Neural crest cell (in vitro differentiated cells): ENCODE measurements at places on chromosomes 1 and 21.

DNA sequence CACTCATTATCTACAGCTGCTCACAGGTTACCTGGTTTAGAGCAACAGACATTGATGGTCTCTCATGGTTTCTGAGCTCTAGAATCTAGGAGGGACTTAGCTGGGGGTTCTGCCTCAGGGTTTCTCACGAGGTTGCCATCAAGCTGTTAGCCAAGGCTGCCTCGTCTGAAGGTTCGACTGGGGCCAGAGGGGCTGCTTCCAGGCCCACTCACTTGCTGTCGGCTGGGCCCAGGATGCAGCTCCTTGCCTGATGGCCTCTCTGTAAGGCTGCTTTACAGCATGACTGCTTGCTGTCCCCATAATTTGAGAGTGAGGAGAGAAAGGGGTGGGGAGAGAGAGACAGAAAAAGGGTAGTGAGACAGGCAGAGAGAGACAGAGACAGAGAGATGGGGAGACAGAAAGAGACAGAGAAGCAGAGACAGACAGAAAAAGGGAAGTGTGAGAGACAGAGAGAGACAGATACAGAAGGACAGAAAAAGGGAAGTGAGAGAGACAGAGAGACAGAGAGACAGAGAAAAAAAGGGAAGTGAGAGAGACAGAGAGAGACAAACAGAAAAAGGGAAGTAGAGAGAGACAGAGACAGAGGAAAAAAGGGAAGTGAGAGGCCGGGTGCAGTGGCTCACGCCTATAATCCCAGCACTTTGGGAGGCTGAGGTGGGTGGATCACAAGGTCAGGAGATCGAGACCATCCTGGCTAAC lies 106.8 kb upstream of the C1orf174 start:
- DNase-seq, result no peak

DNA sequence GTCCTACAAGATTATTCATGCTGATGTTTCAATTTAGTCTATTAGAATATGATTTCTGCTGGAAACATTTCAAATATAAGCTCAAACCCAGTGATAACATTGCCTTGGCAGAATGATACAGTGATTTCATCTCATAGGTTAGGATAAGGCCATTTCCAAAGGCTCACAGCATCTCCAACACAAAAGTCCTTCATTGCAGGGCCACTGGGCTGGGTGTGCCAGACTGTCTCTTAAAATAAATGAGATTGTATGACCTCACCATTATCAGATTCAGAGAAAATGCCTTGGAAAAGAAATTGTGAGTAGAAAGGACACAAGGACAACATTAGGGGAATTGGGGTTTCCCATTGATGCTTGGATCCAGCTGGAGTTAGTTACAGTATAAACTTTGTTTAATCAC lies 30.4 kb downstream of the NGF start:
- no peak for DNase-seq

GRCh38 chr1:147273409-147274336 lies 31.2 kb downstream of the CHD1L start:
- peak; percentile 22 for DNase-seq

- DNase-seq, result no peak
These were observed 64.5 kb downstream of the RPAP2 start for GRCh38 chr1:92363401-92363800.

DNA sequence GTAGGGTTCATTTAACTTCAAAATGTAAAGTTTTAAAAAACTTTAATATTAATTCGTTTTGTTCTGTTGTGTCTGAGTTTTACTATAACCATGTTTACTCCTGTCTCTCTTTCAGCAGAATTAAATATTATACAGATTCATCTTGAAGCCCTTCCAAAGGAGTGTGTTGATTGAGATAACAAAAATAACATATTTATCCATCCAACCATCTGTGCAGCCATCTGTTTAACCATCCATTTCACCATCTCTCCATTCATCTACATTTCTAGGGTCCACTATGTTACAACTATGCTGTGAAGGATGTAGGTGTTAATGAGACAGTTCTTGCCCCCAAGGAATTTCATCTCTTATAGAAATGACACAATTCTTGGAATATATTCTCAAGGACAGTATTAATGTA lies 36.0 kb upstream of the GNG12 start:
- DNase-seq, result no peak

DNA sequence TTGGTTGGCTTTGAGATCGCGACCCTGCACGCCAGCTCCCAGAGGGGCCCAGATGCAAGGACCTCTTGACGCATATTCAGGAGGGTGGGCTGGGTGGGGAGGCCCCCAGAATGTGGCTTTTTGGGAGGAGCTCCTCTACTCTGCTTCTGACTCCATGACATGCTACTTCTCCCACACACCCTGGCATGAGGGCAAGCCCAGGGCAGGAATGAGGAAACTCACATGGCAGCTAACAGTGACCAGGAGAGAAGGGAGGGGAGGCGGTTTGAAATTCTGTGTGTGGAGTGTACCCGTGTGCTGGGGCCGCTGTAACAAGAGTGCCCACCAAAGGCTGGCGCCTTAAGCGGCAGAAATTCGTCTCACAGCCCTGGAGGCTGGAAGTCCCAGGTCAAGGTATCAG lies 61.3 kb upstream of the GPR153 start:
- DNase-seq, result no peak

DNA sequence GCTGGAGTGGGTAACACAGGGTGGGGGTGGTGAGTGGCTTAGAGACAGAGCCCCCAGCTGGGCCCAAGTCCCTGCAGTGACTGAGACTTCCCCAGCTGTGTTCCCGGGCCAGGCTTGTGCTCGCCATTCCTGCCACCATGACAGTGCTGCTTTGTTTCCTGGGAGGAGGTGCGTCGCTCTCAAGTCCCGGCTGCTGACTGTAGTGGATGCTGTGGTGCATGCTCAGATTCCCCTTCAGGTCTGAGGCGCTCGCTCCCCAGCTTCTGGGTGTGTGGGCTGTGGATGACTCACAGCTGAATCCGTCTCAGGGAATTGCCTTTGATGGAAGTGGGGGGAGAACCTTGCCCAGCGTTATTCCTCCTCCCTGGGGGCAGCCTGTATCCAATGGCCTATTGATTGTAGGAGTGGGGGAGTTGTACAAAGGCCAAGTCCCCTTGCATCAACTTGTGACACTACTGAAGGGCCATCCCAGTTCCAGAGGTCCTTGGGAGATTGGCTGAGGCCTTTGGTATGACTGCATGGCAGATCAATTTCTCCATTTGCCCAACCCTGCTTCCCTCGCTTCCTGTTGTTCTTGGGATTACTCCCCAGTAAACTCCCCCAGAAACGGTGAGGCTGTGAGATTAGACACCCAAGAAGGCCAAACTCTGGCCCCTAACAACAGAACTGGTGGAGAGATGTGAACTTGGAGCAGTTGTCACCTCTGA lies 17.8 kb upstream of the POU3F1 start:
- peak; percentile 45 for DNase-seq

- peak; percentile 47 for DNase-seq
These were observed 414.0 kb downstream of the PRDM2 start for GRCh38 chr1:14113841-14114567.

DNA sequence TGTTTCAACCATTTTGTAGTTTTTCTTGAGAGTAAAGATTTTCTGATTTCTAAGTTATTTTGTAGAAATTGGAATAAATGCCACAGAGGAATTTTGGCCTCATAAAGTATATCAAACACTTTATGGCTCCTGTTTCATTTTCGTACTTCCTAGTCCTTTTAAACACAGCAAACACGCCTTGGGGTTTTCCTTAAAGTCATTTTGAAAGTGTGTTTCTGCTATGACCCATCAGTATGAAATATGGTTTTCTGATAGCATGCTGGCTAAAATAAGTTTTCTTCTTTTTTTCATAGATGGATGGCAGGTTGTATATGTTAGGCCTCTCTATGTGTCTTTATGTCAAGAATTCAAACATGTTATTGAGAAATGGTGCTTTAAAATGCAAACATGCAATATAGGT lies 940.1 kb upstream of the TMPRSS15 start:
- DNase-seq, result no peak

GRCh38 chr1:26694638-26695355 lies 1.0 kb upstream of the ARID1A start:
- no peak for DNase-seq

GRCh38 chr1:41479000-41479807 lies 5.3 kb downstream of the EDN2 start:
- no peak for DNase-seq

GRCh38 chr1:205028924-205029323 lies 14.1 kb upstream of the CNTN2 start:
- no peak for DNase-seq

- no peak for DNase-seq
These were observed 2.9 kb downstream of the EGLN1 start for GRCh38 chr1:231419147-231419546.

GRCh38 chr1:55314740-55315139 lies 99.6 kb upstream of the USP24 start:
- DNase-seq, result no peak

DNA sequence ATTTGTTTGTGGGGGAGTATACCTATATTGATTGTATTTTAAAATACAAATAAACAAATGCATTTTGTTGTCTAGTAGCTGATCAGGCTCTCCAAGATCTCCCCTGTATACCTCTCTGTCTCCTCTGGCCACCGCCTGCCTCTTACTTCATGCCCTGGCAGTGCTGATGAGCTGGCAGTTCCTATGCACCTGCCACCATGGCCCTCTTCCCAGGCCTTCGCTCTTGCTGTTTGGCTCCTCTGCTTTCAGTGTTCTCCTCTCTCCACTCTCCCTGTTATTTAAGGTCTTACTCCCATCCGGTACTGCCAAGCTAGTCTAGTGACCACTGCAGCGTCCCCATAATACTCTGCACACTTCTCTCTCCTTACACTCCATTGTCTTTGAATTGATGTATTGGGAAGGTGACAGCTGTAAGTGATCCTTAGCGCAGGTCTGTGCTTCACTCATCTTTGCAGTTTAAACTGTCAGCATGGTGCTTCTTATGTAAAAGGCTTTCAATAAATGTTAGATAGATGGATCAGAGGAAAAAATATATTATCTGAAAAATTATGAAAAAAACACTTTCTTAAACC lies 88.1 kb upstream of the ATP1A1 start:
- no peak for DNase-seq

DNA sequence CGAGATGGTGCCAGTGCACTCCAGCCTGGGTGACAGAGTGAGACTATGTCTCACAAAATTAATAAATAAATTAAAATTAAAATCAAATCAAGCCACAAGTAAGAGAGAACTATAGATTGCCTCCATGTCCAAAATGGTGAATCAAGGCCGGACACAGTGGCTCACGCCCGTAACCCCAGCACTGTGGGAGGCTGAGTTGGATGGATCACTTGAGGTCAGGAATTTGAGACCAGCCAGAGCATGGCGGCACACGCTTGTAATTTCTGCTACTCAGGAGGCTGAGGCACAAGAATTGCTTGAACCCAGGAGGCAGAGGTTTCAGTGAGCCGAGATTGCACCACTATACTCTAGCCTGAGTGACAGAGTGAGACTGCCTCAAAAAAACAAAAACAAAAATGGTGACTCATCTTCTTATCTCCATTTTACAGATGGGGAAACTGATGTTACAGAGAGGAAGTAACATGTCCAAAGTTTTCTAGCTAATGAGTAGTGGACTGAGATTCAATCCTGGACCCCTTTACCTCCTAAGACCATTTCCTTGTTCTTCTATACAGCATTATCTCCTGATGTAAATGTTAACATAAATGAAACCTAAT lies 99.0 kb upstream of the HNRNPU start:
- DNase-seq, result no peak

- DNase-seq, result no peak
These were observed 44.2 kb downstream of the SMYD2 start for GRCh38 chr1:214324896-214325800.

DNA sequence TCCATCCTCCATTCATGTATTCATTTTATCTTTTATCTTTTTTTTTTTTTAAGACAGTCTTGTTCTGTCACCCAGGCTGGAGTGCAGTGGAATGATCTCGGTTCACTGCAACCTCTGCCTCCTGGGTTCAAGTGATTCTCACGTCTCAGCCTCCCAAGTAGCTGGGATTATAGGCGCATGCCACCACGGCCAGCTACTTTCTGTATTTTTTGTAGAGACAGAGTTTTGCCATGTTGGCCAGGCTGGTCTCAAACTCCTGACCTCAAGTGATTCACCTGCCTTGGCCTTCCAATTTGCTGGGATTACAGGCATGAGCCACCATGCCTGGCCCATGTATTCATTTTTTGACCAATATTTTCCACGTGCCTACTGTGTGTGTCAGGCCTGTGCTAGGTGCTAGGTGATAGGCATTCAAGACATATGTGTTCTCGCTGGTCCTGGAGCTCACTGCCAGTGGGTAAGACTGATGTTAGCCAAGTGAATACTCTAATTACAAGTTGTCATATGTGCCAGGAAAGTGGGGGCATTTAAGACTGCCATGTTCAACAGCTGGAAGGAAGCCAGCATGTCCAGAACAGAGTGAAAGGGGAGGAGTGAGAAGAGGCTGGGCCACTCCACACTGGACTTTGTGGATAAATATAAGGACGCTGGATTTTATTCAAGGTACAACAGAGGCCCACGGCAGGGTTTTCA lies 5.3 kb upstream of the CELSR2 start:
- DNase-seq, result no peak

DNA sequence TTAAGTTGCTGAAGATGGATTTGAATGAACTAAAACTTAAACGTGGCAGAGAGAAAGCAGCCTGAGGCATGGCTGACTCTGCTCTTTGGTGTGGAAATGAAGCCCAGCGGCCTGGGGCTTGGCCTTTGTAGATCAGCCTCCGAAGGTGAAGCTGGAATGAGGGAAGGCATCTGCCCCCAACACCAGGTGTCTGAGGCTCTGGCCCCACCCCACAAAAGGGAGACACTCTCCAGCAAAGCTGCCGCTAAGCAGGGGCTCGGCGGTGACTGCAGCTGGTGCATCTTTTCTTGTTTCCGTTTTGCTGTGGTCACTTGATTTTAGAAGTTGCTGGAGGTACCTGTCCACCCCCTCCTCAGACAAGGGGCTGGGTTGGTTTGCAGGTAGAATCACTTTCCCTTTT lies 38.2 kb upstream of the NID1 start:
- DNase-seq, result no peak

DNA sequence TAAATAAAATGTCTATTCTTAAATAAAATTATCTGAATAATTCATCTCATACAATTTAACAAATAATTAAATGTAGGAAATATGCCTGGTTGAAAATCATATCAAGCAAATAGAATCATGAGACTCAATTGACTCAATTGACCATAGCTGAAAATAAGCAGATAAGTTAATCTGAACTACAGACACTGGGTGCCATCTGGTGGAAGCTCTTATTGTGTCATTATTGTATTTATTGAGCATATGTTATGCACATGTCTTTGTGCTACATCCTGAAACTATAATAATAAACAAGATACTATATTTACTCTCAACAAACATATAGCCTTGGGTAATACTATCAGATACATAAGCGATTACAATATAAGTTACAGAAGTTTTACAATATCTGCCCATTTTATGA lies 41.0 kb downstream of the BRINP3 start:
- DNase-seq, result no peak

GRCh38 chr1:26827663-26828062 lies 1.2 kb downstream of the ZDHHC18 start:
- no peak for DNase-seq
